RCC 7860 (cell line): ENCODE measurements at places on chromosomes 12 and 14.
A peak's percentile ranks its signal among the peaks of the same experiment; 100 is the strongest.

GRCh38 chr14:99069946-99070345 is 202.1 kb downstream of the BCL11B start:
- no peak for DNase-seq

- DNase-seq: no peak
These were observed 17.8 kb upstream of the CD9 start for GRCh38 chr12:6182279-6182898.

GRCh38 chr14:76186308-76187027 is 34.7 kb downstream of the GPATCH2L start:
- no peak for DNase-seq

DNA sequence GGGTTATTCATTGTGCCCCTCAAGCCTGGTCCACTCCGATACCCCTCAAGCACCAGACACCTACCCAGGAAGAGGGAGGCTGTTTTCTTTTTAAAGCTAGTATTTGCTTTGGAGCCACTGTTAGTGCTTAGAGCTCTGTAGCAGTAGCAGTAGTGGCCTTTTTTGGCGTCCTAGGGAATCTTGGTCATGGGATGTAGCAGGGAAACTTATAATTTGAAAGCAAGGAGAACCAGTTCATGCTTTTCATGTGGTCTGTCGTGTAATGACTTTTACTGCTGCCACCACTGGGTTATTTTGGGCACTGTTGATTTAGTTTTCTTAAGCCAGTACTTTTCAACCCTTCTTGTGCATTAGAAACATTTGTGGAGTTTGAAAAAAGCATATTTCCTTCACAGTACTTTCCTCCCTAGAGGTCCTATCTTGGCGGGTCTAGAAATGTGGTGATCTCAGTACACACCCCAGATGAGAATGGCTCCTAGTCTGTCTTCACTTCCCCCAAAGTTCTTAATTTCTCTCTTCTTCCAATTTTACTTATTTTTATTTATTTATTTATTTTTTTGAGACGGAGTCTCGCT is 49.7 kb downstream of the MARK3 start:
- DNase-seq: no peak

DNA sequence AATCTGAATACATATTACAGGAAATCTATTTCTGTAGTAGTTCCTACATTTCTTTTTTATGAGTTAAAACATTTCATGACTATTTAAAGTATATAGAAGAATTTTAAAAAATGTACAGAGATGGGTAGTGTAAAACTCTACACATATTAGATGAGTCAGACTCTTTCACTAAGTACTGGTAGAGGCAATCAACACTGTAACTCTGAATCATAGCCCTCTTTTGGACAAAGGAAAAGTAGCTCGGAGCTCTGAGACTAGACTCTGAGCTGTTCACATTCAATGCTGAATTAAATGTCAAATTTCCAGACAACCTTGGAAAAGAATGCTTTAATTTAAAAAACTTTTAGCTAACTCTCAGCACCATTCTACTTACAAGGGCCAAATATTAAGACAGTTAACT is 3.4 kb downstream of the PTCSC3 start:
- DNase-seq: no peak

- no peak for DNase-seq
These were observed 190.4 kb upstream of the CPNE8 start for GRCh38 chr12:39095636-39096330.

GRCh38 chr12:115147916-115148315 is 463.9 kb upstream of the TBX3 start:
- no peak for DNase-seq

- DNase-seq: peak; percentile 4
These were observed 86.1 kb downstream of the NCOR2 start for GRCh38 chr12:124481257-124481750.

- no peak for DNase-seq
These were observed 121.1 kb upstream of the NCOR2 start for GRCh38 chr12:124688356-124688992.

DNA sequence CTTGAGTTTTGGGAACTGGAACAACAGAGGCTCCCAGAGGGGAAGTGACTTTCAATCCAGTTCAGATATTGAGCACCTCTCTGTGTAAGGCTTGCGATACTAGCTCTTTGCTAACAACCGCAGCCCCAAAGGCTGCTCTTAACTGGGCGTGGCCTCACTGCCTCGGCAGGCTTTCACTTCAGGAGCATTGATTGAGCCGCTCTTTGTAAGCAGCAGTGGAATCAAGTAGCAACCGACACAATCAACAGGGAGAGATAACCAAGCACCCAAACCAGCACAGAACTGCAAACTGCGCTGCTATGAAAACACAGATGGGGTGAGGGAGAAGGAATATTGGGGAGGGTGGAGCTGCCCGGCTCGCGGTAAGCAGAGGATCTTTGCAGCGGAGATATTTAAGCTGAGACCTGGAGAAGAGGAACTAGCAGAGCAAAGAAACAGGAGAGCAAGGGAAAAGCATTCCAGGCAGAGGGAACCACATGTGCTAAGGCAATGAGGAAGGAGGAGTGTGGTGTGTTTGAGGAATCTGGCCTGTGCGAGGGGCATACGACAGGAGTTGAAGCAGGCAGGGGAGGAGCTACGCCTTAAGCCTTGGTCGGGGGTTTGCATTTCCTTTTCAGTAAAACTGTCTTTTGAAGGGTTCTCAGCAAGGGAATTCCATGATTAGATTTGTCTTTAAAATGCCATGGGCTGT is 17.3 kb upstream of the YY1 start:
- DNase-seq: no peak

DNA sequence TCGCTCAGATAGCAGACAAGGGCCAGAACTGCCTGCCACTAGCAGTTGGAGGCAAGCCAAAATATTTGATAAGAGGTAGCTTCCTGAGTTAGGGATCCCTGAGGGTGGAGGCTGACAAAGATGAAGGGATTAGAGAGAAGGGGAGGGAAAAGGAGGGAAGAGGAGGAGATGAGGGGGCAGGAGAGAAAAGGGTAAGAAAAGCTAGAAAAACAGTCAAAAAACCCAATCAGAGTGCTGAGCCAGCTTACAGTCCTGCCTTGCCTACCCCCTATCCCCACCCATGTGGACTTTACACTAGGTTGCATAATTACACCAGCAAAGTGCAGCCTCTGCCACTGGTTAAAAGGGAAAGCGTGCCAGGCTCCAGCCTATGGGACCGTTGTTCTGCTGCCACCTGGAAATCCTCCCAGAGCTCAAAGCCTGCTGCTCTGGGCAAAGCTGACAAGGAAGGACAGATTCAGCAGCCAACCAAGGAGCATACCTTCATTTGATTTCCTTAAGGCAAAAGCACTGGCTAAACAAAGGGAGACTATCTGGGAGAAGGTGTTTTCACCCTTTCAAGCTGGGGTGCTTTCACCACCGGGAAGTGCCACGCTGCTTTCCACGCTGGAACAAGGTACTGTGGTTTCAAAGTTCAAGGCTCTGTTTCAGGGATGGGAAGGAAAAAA is 3.8 kb upstream of the NUMB start:
- no peak for DNase-seq

DNA sequence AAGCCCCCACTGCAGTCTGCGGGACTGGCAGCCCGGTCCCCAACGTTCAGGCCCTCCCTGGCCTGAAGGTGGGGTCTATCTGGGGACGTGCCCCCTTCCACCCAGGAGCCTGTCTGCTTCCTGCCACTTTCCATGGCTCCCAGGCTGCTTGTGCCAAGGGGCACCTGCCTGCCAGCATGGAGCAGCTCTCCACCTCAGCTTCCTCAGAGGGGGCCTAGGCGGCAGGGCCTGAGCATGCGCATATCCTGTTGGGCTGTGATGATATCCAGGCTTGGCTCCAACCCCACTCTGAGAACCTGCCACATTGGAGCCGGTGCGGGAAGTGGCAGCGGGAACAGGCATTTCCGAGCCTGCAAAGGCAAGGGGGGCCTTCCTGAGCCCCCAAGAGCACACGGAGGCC is 57.4 kb downstream of the FUT8 start:
- no peak for DNase-seq

DNA sequence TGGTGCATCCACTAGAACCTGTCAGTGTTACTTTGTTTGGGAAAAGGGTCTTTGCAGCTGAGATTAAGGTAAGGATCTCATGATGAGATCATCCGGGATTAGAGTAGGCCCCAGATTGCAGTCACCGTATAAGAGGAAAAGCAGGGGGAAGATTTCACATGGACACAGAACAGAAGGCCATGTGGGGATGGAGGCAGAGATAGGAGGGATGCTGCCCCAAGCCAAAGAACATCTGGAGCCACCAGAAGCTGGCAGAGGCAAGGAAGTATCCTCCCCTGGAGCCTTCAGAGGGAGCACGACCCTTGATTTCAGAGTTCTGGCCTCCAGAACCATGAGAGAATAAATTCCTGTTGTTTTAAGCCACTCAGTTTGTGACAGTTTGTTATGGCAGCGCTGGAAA is 39.6 kb downstream of the CMKLR1 start:
- no peak for DNase-seq
